ENCODE measurements at places on chromosomes 11 and 22. TPM values are rescaled to one million over a fixed set of nuclear protein-coding genes. Genes with fewer than 3 reads are reported as not detected.

Gene PNPLA3
- 4.9 TPM for total RNA-seq

DNA sequence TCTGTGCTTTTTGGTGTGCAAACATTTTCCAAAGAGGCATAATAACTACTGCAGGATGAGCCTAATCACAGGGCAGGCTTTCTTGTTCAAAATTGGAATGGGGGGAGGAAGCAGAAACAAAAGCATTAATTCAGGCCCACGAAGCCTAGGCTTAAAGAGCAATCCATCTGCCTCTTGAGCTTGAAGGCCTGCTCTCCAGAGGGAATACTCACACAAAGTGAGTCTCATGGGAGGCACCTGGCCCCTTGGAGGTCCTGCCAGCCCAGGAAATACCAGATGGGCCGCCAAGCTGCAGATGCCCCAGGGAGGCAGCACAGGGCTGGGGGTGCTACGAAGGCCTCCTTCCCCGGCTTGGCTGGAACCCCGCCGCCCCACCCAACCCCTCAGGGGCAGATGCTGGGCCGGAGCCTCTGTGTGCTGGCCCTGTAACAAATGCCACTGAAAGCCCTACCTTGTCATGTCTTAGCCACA, 39.3 kb upstream of the COMT start:
- no peak for DNase-seq

DNA sequence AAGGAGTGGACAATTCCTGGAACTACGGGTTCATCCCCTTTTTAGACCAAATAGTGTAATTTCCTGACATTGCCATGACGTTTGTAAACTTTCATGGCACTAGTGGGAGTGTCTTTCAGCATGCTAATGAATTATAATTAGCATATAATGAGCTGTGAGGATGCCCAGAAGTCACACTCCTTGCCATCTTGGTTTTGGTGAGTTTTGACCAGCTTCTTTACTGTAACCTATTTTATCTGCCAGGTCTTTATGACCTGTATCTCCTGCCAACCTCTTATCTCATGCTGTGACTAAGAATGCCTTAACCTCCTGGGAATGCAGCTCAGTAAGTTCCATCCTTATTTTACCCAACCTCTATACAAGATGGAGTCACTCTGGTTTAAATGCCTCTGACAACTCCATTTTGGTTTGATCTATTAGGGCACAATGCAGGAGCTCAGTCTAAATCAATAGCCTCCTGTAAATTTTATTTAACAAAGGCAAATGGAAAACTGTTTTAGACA, 20.7 kb downstream of the OR10A6 start:
- DNase-seq, result no peak

- no peak for DNase-seq
Observed at GRCh38 chr11:33412241-33412640, 155.1 kb downstream of the HIPK3 start.

GRCh38 chr11:88181776-88182175, 6.5 kb upstream of the RAB38 start:
- no peak for DNase-seq

- no peak for DNase-seq
Observed at GRCh38 chr11:79081471-79082031, 359.3 kb downstream of the TENM4 start.

DNA sequence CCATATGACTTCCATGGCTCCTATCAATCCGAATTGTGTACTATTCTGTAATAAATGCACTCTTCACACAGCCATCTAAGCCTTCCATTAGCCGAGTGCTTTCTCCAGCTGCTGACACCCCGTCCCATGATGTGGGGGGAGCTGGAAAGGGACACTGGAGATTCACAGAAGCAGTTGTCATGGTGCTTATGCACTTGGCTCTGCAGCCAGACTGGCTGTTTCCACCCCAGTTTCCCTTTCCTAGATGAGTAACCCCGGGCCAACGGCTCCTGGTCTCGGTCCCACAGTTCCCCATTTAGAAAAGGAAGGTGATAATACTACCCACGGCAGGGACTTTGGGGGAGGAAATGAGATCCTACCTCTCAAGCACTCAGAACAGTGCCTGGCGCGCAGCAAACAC, 244.9 kb upstream of the SYN3 start:
- no peak for DNase-seq

Measured in Panc1 (cell line).